Mucosa of gallbladder (tissue), 1 donor: ENCODE measurements at places on chromosomes 12 and 14. TPM values are rescaled to one million over a fixed set of nuclear protein-coding genes. Genes with fewer than 3 reads are reported as not detected.

The RAD52 gene
- 23.6 TPM for total RNA-seq

The SERPINA10 gene
- 0.32 TPM for total RNA-seq

The EGLN3 gene
- total RNA-seq = 51.5 TPM

The POTEG gene
- not detected for total RNA-seq

The NTF3 gene
- total RNA-seq = 0.46 TPM

The ANKRD33 gene
- total RNA-seq = not detected

The A2ML1 gene
- 0.09 TPM for total RNA-seq

The USP15 gene
- 35.7 TPM for total RNA-seq

The GZMB gene
- 2.8 TPM for total RNA-seq

The GNS gene
- 126 TPM for total RNA-seq

The MYO1H gene
- not detected for total RNA-seq

The RPGRIP1 gene
- 0.49 TPM for total RNA-seq

The KRT6C gene
- not detected for total RNA-seq

The KRT73 gene
- not detected for total RNA-seq

The C12orf57 gene
- 265 TPM for total RNA-seq

The FOXG1 gene
- total RNA-seq = not detected

The LRRC43 gene
- total RNA-seq = 3.5 TPM

The RTL1 gene
- total RNA-seq = 0.09 TPM

The GPR84 gene
- total RNA-seq = 1.8 TPM

The TMPRSS12 gene
- not detected for total RNA-seq

The PCED1B gene
- total RNA-seq = 9.5 TPM

The NEUROD4 gene
- total RNA-seq = not detected

The TRPV4 gene
- 2.1 TPM for total RNA-seq

The CMTM5 gene
- total RNA-seq = 2.2 TPM

The CHD8 gene
- 75.9 TPM for total RNA-seq

The GLI1 gene
- 6.2 TPM for total RNA-seq

The PAX9 gene
- not detected for total RNA-seq

The ADGRD1 gene
- 96.1 TPM for total RNA-seq

The STON2 gene
- 41.3 TPM for total RNA-seq

The RNASE3 gene
- 0.52 TPM for total RNA-seq

The RNASE13 gene
- 0.12 TPM for total RNA-seq

The SERPINA1 gene
- total RNA-seq = 348 TPM

The SERPINA3 gene
- 101 TPM for total RNA-seq

The SLCO1C1 gene
- 0.09 TPM for total RNA-seq

The PLEKHA5 gene
- 64.0 TPM for total RNA-seq

The SLC25A47 gene
- total RNA-seq = 0.20 TPM

The TAC3 gene
- total RNA-seq = 0.52 TPM

The DDX24 gene
- total RNA-seq = 187 TPM

The TXNDC16 gene
- 7.0 TPM for total RNA-seq

The PPP4R4 gene
- 1.4 TPM for total RNA-seq

The FAM90A1 gene
- 0.29 TPM for total RNA-seq

The LRP1-AS gene
- not detected for total RNA-seq

The POLR3B gene
- 8.9 TPM for total RNA-seq

The IL31 gene
- total RNA-seq = not detected

The ASIC1 gene
- 4.1 TPM for total RNA-seq

The DACT1 gene
- 19.8 TPM for total RNA-seq
